ENCODE measurements at places on chromosomes 3 and 15. TPM values are rescaled to one million over a fixed set of nuclear protein-coding genes. Genes with fewer than 3 reads are reported as not detected.

GRIP2 gene
- polyA plus RNA-seq: 0.09 TPM

GRCh38 chr15:82571722-82572222 is 31.5 kb upstream of the RPS17 start:
- H3K36me3 ChIP-seq: no peaks in the 10 kb centered on the region
- peaks cover 2% of the 10 kb centered on the region for H3K27me3 ChIP-seq
- no peak for DNase-seq
- H3K27ac ChIP-seq: no peak overlapping the region

DCLK3 gene
- 0.14 TPM for polyA plus RNA-seq

KCNMB2 gene
- not detected for polyA plus RNA-seq

FAM3D gene
- not detected for polyA plus RNA-seq

GRCh38 chr15:91988071-91988470 is 134.6 kb downstream of the SLCO3A1 start:
- H3K36me3 ChIP-seq: no peaks in the 10 kb centered on the region
- no peak overlapping the region for H3K27ac ChIP-seq
- H3K27me3 ChIP-seq: no peaks in the 10 kb centered on the region
- no peak overlapping the region for H3K4me3 ChIP-seq

DNAJB8 gene
- polyA plus RNA-seq: not detected

DNA sequence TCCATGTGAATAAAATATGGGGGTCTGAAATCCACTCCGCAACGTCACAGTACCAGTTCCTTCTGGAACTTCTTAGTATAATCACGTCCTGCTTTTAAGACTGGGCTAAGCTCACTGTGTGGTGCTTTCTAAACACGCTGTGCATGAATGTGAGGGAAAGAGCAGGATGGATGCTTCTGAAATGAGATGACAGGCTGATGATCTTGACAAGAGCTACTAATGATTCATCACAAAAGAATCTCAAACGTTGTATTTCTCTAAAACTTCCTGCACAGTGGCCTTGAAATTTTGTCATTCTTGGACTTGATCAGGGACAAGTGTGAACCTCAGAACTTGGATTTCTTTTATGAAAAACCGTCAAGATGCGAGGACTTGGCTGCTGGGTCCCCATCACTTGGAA is 221.4 kb downstream of the CADPS start:
- no peak for DNase-seq
- H3K36me3 ChIP-seq: no peaks in the 10 kb centered on the region
- H3K4me1 ChIP-seq: no peaks in the 10 kb centered on the region
- no peak overlapping the region for H3K27ac ChIP-seq

DNA sequence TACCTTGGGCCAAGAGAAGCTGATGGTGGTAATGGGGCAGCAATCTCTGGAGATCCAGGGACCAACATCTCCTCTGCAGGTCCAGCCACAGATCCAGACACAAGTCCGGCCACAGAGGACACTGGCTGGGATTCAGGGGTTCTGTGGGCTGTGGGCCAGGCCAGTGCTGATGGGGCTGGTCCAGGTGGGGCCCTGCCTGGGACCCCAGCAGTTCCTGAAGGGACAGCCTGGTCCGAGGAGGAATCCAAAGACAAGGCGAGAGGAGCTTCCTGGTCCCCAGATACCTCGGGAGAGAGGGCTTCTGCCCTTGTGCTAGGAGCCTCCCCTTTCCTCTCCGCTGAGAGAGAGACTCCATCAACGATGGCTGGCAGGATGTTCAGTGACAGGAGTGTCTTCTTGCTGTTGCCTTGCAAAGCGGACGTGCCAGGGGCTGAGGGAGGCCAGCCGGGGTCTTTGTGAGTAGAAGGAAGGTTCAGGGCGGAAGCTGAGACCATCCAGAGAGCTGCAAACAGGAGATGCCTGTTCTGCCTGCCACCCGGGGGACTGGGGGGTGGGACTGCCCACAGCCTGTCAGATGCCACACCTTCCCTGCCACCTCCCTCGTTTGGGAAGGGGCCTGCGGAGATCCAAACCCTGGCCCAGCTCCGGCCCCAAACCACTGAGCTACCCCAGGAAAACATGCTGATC is 24.5 kb upstream of the GOLGA6C start:
- H3K4me3 ChIP-seq: no peak overlapping the region
- no peaks in the 10 kb centered on the region for H3K36me3 ChIP-seq
- no peaks in the 10 kb centered on the region for H3K4me1 ChIP-seq
- DNase-seq: no peak
- no peaks in the 10 kb centered on the region for H3K27me3 ChIP-seq

DNA sequence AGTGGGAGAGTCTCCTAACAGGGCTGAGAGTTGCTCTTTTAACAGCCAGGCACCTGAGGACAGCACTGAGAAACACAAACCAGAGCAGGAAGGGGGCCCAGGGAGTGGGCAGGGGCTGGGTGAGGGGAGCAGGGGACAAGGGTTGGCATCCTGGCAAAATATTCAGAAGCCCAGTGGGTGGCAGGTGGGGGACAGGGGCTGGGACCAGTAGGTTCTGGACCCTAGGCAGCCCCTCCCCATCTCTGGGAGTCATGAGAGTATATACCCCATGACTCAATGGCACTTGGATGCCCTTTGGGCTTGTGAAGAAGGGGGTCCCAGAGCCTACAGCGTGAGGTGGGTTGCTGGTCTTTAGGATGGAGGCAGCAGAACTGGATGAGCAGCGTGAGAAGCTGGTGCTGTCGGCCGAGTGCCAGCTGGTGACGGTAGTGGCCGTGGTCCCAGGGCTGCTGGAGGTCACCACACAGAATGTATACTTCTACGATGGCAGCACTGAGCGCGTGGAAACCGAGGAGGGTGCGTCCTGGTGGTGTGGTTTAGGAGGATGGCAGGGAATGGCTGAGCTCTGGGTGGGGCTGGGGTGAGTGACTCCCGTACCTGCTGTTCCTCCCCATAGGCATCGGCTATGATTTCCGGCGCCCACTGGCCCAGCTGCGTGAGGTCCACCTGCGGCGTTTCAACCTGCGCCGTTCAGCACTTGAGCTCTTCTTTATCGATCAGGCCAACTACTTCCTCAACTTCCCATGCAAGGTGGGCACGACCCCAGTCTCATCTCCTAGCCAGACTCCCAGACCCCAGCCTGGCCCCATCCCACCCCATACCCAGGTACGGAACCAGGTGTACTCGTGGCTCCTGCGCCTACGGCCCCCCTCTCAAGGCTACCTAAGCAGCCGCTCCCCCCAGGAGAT is 24.2 kb downstream of the NBEAL2 start:
- H3K4me3 ChIP-seq: no peak overlapping the region
- no peaks in the 10 kb centered on the region for H3K4me1 ChIP-seq
- peaks cover 43% of the 10 kb centered on the region for H3K36me3 ChIP-seq
- no peaks in the 10 kb centered on the region for H3K27me3 ChIP-seq
- no peak overlapping the region for H3K27ac ChIP-seq

DNA sequence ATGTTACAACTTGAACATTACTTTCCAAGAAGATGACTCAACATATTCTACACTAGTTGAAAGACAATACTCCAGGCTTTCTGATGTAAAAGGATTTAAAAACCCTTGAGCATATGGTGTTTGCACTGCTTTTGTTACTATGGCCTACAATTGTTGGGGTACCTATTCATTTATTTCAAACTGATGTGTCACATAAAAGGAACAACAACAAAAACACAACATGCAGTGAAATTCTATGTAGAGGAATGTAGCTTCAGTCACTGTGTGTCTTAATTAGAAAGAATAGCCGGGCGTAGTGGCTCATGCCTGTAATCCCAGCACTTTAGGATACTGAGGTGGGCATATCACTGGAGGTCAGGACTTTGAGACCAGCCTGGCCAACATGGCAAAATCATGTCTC is 1.6 kb downstream of the SPATA16 start:
- DNase-seq: no peak
- no peak overlapping the region for H3K4me3 ChIP-seq
- no peaks in the 10 kb centered on the region for H3K27me3 ChIP-seq
- no peaks in the 10 kb centered on the region for H3K36me3 ChIP-seq
- no peaks in the 10 kb centered on the region for H3K4me1 ChIP-seq

DNA sequence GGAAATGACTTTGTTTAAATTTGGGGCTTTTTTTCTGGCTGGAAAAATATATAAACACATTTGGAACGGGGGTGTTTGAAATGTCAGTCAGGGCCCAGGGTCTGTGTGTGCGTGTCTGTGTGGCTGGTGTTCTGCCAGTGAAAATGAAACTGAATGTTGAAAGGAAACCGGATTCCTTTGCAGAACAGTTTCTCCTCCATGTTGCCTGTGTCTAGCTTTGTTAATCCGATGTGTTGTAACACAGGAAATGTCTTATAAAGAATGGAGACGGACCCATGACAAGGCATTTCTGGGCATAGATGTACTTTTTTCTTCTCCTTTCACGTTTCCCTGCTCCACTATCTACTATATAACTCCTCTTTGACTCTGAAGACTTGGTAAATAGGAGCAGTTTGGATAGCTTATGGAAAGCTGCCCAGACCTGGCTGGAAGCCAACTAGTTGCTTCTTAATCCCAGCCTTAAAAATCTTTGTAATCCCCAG is 2.8 kb downstream of the SQOR start:
- peak overlapping the region; percentile 81 for H3K27ac ChIP-seq
- peak; percentile 43 for DNase-seq
- H3K4me1 ChIP-seq: peaks cover 20% of the 10 kb centered on the region
- H3K36me3 ChIP-seq: no peaks in the 10 kb centered on the region
- H3K4me3 ChIP-seq: peak overlapping the region; percentile 34

CHRD gene
- polyA plus RNA-seq: 48.1 TPM

DNA sequence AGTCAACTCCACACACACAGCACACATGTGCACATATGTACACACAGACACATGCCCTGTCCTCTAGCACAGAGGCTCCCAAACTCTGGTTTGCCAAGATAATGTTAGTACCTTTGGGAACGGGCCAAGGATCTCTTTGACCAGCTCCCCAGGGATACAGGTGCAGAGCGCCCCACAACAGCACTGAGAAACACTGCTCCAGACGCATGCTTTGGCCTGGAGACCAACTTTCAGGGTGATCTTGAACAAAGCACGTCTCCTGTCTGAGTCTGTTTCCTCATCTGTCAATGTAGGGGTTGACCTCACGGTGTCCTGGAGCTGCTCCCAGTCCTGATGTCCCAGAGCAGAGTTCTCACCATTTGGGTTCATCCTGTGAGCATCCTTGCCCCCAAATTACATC is 15.9 kb upstream of the SKOR1 start:
- no peak for DNase-seq
- H3K27me3 ChIP-seq: no peaks in the 10 kb centered on the region
- no peaks in the 10 kb centered on the region for H3K4me1 ChIP-seq
- no peaks in the 10 kb centered on the region for H3K36me3 ChIP-seq

ECE2 gene
- not detected for polyA plus RNA-seq
